ENCODE measurements at places on chromosomes 16 and 17.

DNA sequence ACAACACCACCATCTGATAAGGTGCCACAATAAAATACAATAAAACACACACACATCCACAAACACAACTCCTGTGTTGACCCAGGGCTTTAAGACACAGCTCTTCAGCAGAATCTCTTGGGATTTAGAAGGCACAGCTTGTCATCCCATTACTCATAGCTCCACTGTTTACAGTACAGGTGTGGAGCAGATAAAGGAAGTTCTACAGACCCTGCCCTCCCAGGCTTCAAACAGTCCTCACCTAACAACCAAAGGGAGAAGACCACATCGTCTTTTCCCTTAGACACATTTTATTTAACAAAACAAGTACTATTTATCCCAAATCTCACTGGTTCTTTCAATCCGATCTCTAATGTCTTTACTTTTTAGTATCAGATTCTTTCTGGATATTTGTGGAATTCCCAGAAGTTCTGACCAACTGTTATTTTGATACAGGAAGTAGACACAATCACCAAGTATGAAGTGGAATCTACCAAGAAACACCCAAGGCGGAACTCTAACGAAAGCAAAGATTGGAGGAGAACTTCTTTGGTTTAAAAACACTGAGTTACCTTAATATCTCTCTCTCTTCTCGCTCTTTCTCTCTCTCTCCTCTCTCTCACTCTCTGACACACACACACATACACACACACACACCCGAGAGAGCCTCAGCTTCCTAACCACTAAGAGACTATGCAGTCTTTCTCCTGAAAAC lies 46.1 kb downstream of the CYTH1 start:
- no peak for DNase-seq

DNA sequence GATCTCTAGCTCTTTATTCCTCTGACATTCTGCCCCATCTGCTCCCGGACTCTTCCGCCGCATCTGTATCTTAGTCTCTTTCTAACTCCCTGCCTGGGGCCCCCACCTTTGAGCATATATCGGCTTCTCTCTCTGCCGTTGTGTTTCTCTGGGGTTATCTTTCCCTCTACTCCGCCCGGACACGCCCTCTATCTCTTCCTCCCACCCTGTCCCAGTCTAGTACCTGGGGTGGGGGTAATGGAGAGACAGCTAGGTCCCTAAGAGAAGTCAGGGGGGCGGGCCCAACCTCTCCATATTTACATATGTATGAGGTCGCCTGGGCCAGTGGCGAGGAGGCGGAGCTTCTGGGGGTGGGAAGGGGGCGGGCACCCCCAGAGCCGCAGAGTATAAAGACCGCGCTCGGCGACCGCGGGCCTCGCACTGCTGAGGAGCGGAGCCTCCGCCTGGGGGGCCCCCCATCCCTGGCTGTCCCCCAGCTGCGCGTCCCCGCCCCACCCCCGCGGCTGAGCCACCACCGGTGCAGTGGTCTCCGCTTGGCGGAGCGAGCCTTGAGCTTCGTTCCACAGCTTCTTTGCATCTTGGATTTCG lies at the start of gene ATP1B2:
ATP1B2 (plus strand) TSS at position 418 of the 588 bp plus-strand sequence. CDS start 593 bp downstream, outside the sequence.
- peak; percentile 30 for DNase-seq

DNA sequence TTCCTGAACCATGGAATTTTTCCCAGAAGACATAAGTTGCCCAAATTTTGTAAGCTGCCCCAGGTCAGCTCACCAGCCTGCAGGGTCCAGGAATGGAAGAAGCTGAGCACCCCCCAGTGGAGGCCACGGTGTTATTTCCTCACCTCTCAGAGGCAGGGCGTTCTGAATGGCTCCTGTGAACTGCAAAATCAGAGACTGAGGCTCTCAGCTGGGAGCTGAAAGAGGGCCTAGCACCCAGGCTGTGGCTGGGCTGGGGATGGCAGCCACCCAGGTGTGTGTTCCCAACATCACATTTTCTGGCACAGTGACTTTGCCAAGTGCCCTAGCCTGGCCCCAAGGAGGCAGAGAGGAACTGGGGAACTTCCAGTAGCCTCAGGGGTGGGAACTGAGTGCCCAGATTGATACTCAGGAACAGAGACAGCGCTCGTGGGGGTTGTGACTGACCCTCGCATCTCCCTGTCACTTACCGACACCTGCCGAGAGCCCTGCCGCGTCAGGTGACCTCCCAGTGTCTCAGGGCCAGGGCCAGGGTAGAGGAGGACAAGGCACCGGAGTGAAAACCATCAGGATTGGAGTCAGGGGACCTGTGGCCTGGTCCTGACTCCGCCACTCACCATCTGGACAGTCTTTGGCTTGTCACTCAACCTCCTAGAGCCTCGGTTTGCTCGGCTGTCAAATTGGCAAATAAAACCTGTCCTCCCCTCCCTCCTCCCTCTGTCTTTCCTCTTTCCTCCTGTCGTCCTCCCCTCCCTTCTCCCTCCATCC lies 11.3 kb downstream of the CACNG4 start:
- DNase-seq: no peak

DNA sequence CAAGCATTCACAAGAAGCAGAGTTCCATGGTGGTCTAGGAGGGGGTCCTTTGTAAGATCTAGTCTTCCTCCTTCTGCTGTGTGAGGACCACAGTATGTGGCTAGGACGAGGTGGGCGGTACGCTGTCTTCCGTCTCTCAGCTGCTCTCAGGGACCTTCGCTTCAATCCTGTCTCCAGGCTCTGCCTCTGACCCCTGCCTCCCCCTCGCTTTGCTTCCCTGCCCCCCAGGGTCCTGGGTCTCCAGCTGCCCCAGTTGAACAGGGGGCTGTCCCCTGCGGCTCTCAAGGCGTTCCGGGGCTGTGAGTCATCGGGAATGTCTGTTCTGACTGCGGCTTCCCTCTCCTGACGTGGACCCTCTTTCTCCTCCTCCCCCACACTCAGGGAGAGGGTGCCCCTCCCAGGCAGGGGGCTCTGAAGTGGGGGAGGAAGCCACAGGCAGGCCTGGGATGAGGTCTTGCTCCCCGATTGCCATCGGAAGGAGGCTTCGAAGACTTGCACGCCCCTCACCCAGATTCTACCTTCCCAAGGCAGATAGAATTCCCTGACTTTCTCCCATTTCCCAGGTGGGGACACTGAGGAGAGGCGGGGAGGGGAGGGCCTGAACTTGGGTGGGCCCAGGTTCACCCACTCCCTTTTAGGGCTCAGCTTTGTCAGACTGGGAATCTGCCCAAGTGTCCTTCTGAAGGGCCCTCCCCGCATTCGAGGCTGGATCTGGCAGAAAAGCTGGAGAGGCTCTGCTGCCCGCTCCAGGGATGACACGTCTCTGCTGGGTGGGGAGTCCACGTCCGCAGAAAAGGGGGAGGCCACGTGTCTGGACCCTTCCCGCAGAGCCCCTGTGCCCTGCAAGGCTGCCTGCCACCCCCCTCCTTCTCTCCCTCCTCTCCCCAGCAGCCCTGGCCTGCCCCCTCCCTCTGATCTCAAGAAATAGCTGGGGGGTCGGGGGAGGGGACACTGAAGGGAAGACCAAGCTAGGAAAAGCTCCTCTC lies 9.1 kb upstream of the COL1A1 start:
- no peak for DNase-seq

DNA sequence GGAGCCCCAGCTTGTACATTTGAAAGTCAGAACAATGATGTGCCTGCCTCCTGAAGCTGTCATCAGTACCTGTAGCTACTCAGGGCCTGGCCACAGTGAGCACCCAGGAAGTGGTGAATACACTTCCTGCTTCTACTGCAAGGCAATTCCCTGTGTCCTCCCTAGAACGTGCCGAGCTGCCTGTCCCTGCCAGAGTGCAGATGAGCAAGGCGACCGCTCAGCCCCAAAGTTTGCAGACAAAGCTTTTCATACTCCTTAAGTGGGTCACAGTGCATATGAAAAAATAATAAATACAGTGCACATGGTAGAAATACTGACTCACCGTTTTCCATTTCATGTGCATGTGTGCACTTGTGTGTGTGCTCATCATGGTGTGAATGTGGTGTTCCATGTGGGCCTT lies 77.3 kb downstream of the MPRIP start:
- peak; percentile 43 for DNase-seq

DNA sequence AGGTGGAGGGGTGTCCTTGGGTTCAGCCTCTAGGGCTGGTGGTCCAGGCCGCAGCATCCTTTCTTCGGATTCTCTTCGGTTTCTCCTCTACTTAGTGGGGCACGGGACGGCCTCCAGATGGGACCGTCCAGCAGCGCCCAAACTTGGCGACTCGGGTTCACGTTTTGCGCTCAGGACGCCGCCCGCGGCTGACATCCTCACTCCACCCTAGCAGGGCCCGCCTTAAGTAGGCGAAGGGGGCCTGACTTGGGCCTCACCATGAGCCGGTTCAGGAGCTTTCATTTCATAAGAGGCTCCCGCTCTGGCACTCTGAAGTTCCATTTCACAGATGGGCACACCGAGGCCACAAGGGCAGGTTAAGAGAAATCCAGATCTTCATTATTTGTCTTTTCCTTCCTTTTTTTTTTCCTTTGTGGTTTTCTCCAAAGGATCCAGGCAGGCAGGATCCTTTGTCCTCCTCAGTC lies 141.2 kb downstream of the SEC14L1 start:
- DNase-seq: no peak

DNA sequence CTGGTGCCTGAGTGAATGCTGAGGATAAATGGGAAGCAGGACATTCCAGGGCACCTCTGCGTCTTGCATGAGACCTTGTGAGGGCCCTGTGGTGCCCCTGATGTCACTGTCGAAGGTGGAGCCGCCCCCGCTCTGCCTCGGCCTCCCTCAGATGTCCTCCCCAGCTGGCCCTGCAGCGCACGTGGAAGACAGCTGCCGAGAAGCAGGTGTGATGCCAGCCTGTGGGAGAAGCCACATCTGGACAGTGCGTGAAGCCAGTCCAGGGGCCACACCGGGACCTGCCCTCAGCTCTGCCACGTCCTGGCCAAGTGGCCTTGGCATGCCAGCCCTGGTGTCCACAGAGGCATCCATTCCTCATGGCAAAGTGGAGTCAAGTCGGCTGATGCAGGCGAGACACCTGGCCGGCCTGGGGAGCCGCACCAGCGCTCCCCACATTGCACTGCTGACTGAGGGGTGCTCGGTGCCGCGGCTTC lies 21.6 kb upstream of the METRNL start:
- no peak for DNase-seq

GRCh38 chr17:15083225-15083624 lies 181.9 kb downstream of the PMP22 start:
- DNase-seq: no peak

DNA sequence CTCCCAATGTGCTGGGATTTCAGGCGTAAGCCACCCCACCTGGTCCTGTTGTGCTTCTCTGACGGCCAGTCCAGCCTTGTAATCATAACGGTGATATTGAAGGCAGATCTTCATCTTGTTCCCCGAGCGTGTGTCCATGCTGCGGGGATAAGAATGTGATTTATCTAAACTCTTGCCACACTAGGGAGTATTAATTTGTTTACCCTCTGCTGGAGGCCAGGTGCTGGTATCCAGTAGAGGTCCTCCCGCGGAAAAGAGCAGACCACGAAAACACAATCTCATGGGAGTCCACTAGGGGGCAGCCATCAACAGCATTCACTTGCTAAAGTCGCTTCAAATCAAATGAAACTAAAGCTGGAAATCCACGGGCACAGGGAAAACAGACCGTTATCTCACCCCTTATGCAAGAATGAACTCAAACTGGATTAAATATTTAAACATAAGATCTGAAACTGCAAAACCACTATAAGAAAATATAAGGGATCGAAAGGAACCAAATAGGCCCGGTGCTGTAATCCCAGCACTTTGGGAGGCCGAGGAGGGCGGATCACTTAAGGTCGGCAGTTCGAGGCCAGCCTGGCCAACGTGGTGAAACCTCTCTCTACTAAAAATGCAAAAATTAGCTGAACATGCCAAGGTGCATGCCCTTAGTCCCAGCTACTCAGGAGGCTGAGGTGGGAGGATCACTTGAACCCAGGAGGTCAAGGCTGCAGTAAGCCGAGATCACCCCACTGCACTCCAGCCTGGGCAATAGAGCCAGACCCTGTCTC lies 22.3 kb upstream of the RBBP6 start:
- peak; percentile 51 for DNase-seq

DNA sequence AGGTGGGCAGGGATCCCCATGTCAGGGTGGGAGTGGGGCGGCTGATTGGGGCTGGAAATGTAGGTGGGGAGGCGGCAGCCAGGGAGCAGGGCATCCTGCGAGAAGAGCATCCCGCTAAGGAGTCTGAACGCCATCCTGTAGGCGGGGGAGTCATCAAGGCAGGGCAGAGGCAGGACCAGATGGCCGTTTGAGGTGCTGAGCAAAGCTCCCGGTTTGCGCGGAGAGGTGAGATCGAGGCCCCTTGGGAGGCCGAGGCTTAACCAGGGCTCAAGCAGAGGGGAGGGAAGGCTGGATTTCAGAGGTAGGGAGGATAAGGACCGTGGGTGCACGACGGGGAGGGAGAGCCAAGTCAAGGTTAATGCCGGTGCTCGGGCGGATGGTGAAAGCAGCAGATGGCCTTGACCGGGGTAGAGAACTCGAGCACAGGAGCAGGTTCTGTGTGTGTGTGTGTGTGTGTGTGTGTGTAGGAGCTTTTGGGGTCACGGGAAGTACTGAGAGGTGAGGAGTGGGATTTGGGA lies 472 bp upstream of the NME2 start:
- peak; percentile 2 for DNase-seq
